Panc1 (cell line): ENCODE measurements at places on chromosomes 7 and 10. TPM values are rescaled to one million over a fixed set of nuclear protein-coding genes. Genes with fewer than 3 reads are reported as not detected.

THNSL1 gene
- total RNA-seq: 3.0 TPM

TRPV5 gene
- total RNA-seq: not detected

- no peak for DNase-seq
Measured at GRCh38 chr7:28088032-28088431, 92.6 kb downstream of the JAZF1 start.

GRCh38 chr7:99699946-99700345 is 20.1 kb upstream of the CYP3A5 start:
- DNase-seq: no peak

GRCh38 chr10:101061624-101062231 is at the start of gene KAZALD1:
TSS of gene KAZALD1 (plus strand) at chr10:101061989. CDS start at chr10:101062593, 604 bp downstream.
- DNase-seq: no peak

DNA sequence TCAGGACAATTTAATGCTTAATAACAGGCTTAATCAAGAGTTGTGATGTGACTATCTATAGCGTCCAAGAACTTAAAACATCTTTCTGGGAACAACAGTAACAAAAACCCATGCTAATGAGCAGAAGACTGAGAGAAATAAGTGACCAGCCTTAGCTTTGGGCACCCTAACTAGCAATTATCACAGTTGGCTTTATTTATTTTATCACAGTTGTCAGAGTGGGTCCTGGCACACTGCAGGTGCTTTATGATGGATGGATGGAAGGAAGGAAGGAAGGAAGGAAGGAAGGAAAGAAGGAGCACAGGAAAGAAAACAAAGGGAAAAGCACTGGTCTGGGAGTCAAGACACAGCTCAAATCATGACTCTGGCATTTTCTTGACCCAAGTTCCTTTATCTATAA is 181.1 kb downstream of the SKAP2 start:
- no peak for DNase-seq

- no peak for DNase-seq
Measured at GRCh38 chr10:127872871-127873600, 19.7 kb downstream of the CLRN3 start.

DNA sequence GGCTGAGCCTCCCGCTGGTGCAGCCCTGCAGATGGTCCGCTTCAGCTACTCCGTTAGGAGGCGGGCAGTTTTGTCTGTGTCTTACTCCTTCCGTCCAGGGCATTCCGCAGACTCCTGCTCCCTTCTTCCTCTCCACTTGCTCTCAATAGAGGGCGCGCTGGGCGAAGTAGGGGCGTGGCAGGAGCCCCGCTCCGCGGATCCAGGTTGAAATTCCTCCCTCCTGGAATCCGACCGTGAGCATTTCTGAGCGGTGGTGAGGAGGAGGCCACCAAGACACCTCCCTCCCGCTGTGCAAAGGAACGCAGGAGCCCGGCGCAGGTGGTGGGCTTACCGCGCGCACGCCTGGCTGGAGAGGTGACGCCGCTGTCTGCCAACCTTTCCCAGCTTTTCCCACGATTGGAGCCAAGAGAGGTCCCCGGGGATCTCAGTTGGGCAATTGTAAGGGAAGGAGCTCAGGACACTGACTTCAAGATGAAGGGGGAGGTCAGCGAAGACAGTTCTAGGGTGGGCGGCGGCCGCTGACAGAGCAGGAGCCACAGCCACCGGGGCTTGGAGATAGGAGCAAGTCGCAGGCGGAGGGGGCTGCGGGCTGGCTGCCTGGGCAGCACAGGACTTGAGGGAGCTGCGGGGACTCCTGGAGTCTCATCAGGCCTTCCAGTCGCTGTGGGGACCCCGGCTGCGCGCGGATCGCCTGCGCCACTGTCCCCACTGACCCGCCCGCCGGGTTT is 1011.3 kb downstream of the XPNPEP1 start:
- no peak for DNase-seq

HOXA3 gene
- 30.2 TPM for total RNA-seq

- no peak for DNase-seq
Measured at GRCh38 chr7:117041007-117041406, 87.7 kb downstream of the ST7 start.

DNA sequence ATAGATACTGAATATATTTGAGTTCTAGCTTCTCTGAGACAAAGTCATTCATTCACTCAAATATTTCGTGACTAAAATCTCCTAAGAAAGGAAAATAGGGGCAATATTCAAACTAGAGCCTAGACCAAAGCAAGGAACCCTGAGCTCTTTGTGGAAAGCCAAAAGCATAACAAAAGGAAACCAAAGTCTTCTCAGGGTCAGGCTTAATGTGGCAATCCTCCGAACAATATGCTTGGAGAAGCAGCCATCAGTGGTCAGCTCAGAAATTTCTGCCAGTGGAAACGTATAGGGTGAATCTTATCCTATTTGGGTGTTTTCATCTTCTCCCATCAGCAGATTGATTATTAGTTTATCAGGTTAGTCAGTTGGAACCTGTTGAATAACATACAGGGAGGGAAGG is 151.3 kb upstream of the SLC13A1 start:
- no peak for DNase-seq

DNA sequence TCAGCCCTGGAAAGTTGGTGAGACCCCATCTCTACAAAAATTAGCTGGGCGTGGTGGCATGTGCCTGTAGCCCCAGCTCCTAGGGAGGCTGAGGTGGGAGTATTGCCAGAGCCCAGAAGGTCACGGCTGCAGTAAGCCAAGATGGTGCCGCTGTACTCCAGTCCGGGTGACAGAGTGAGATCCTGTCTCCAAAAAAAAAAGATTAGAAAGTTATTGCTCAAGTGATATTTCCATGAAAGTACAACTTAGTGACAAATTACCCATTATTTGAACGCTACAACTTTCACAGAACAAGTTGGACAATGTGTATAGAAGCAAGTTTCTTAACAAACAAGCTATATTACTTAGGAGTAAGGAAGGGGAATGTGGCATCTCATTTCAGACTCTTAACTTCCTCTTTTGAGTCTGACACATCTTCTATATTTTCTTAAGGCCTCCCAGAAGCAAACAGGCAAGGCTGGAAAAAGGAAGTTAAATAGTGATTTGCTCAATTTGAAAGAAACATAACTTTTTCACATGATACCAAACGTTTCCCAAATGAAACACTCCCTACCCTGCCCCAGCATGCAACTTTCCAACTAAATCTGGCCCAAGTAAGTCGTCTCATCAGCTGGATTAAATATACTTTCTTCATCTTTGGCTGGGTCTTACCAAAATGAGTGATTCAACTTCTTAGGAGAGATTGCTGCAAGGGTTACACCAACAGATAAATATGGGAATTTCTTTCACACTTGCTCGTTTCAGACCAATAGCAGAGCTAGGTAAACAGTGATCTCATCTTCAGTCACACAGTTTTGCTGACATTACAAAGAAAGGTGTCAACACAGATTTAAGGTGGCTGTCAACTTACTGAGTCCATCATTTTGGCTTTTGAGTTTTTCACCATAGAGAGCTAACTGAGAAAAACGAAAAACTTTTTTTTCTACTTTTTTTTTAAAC is 66.3 kb upstream of the KLF6 start:
- DNase-seq: peak; percentile 88
